Kidney tubule cell (primary cell): ENCODE measurements at places on chromosomes 2 and 18.

DNA sequence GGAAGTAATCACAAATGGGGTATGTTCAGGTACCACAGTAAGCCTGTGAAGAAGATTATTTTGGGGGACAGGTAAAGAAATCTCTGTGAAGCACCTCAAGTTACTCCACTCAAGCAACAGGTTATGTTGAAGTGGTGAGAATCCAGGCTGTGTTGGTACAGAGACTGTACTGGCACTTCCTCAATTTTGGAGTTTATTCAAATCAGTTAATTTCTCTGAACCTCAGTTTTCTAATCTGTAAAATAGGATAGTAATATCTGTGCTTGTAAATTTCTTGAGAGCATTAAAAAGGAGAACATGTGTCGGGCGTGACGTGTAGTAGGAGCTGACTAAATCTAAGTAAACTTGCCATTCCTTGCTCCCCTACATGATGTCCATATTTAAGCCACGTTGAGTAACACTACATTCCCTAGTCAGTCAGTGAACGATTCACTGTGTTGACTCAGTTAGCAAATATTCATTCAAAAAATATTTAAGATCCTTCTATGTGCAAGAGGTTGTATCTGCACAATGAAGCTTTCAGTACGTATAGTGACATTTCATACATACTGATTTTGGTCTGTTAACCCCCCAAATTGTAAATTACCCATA is 504.2 kb downstream of the ZEB2 start:
- DNase-seq = peak; percentile 67

GRCh38 chr2:150030436-150031190 is 443.0 kb upstream of the MMADHC start:
- no peak for DNase-seq

DNA sequence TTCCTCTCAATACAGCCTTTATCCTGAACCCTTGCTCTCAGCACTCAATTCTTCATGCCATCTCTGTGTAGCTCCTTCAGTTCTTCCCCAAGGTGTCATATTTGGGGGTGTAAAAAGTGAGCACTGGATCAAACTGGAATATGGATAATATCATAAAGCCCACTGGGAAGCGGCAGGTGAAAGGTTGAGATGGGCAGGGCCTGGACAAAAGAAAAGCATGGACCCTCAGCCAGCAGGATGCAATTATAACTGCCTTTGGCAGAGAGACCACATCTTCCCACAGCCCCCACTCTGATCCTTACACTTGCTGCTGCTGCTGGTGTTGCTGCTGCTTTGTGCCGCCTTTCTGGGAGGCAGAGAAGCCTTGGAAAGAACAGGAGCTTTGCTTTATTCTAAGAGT is 31.2 kb upstream of the STPG4 start:
- no peak for DNase-seq

DNA sequence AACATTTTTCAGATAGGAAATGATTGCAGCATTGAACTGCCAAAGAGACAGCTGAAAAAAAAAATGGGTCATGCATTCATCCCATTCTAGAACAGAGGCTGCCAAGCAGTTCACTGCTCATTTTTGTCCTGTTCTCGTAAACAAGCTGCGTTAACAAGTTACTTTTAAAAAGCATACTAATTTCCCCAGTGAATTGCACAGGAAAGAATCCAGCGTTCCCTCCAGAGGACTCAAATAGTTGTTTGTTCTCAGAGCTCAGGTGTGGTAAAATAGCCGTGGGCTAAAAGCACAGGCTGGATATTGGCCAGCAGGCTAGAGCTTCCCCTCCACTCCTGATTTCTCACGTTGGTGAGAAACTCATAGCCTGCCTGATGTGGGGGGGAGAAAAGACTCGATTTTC is 76.1 kb upstream of the AQP4 start:
- no peak for DNase-seq

DNA sequence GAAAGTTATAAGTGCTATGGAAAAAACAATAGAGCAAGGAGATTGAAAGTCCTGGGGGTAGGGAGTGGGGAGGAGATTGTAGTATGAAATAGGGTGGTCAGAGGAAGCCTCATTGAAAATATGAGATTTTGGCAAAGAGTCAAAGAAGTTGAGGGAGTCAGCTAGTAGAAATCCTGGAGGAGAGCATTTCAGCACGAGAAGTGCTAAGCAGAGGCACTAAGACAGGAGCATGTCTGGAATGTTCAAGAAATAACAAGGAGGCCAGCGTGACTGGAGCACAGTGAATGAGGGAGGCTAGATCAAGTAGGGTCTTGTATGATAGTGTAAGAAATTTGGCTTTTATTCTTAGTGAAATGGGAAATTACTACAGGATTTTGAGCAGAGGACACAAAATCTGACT is 2.1 kb upstream of the TSPYL6 start:
- no peak for DNase-seq

DNA sequence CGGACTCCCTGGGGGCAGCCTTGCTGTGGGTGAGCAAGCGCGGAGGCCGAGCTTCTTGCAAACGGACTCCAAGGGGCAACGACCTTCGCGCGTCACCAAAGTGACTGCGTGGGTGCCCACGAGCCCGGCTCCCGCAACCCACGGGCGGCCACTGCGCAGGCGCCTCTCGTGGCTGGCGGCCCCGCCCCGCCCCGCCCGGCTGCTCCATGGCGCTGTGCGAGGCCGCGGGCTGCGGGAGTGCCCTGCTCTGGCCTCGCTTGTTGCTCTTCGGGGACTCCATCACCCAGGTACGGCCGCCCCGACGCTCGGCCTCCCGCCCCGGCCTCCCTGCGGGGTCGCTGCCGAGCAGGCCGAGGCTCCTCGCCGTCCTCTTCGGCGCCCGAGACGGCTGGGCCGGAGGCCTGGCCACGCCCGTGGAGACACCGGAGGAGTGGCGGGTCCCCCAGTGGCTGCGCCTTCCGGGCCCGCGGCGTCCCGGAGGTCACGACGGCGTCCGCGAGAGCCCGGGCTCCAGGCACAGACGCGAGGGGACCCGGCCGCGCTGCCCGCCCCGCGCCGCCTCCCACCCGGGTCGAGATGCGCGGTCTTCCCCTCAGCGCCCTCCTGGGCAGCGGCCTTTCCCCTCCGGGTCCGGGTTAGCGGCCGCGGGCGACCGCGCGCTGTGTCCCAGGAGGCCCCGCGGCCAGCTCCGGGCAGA is at the start of gene IAH1:
IAH1 (plus strand) TSS at position 191 of the 697 bp plus-strand sequence; CDS start at position 207, 16 bp downstream.
- peak; percentile 63 for DNase-seq
